ENCODE measurements at places on chromosomes 5 and 9. TPM values are rescaled to one million over a fixed set of nuclear protein-coding genes. Genes with fewer than 3 reads are reported as not detected.

ENTPD8 gene
- under 0.01 TPM for total RNA-seq

TTC16 gene
- total RNA-seq = under 0.01 TPM

EDIL3 gene
- 9.2 TPM for total RNA-seq

ARID3C gene
- total RNA-seq = under 0.01 TPM

ZNF622 gene
- 42.6 TPM for total RNA-seq

CCNJL gene
- not detected for total RNA-seq

KIF24 gene
- total RNA-seq = 0.51 TPM
